CD4-positive, alpha-beta T cell treated with Interleukin-15 for 4 hours (primary cell): ENCODE measurements at places on chromosomes 12 and 14.
A peak's percentile ranks its signal among the peaks of the same experiment; 100 is the strongest.

- no peak for DNase-seq
These were observed 137.5 kb downstream of the NRXN3 start for GRCh38 chr14:78307671-78308070.

- no peak for DNase-seq
These were observed 1.8 kb downstream of the DCN start for GRCh38 chr12:91180582-91181395.

DNA sequence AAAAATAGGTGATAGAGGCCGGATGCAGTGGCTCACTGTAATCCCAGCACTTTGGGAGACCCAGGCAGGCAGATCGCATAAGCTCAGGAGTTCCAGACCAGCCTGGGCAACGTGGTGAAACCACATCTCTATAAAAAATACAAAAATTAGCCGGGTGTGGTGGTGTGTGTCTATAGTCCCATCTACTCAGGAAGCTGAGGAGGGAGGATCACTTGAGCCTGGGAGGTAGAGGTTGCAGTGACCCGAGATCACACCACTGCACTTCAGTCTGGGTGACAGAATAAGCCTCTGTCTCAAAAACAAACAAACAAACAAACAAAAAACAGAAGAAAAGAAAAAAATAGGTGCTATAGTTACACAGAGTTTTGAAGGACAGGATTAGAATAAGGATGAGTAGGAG, 142.1 kb downstream of the SAMD4A start:
- no peak for DNase-seq

- DNase-seq: peak; percentile 10
These were observed 16.0 kb upstream of the OR6S1 start for GRCh38 chr14:20657216-20658211.

DNA sequence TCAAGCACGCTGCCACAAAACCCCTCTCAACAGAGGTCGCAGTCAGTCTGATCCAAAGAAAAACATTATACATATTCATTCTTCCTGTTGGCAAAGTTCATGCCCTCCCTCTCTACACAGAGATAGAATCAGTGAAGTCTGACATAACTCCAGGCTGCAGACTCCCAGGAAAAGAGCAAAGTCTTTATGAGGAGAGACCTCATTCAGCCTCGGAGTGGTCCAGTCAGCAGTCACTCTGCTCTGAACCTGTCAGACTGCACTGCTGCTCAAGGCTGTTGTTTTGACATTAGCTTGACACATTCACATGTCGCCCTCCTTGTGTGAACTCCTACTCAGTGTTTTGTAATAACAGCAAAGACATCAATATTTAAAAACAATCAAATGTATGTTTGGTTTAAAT, 241.2 kb upstream of the G2E3 start:
- DNase-seq: no peak

DNA sequence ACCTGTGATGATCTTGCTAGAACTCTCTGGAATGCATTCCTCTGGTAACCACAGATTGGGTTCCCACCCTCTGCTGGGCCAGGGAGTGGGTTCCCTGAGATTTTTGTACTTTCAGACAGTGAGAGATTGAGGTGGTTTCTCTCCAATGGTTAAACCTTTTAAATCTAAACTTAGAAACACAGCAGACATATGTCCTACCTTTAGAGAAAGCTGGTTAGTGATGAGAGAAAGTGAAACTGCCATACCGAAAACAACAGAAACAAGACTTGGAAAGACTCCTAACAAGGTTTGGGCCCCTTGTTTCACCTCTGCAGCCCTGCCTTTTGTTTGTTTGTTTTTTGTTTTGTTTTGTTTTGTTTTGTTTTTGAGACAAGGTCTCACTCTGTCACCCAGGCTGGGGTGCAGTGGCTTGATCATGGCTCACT, 9.7 kb upstream of the SGPP1 start:
- no peak for DNase-seq

GRCh38 chr14:76576047-76576741, 185.1 kb upstream of the VASH1 start:
- DNase-seq: no peak

GRCh38 chr14:93727039-93727740, 61.1 kb downstream of the PRIMA1 start:
- no peak for DNase-seq

- no peak for DNase-seq
These were observed 761 bp upstream of the NDRG2 start for GRCh38 chr14:21025371-21026273.

- no peak for DNase-seq
These were observed 45.4 kb upstream of the NPFF start for GRCh38 chr12:53552361-53553327.

DNA sequence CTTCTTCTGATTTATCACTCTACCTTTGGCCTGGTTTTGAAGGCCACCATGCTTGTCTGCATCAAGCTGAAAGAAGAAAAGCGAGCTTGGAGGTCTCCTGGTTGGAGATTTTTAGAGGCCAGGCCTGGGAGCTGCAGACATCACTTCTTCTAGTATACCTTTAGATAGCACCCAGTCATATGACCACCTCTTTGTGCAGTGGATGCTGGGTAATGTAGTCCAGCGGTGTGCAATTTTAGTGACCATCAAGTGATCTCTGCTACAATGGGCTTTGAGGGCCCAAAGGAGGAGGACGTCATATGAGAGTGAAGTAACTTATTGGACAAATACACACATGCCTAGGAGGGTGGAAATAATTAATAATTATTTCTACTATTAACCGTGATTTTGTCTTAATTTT, 15.2 kb upstream of the WNT5B start:
- DNase-seq: no peak

- DNase-seq: no peak
These were observed 37.7 kb upstream of the TXNRD1 start for GRCh38 chr12:104177663-104178501.

DNA sequence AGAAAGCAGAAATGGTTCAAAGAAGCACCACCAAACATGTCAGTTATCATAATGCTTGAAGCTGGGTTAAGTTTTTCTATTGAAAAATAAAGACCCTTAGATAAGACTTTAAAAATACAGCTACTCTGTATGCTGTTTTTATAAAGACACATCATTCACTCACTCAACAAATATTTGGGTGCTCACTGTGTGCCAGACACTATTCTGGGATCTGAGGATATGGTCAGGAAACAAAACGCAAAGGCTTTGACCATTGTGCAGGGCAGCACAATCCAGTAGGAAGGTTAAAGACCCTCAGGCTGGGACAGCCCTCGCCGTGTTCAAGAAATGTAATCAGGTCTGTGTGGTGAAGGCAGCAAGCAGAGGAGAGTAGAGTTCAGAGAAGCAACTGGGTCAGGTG, 38.0 kb upstream of the DPY19L2 start:
- DNase-seq: no peak

DNA sequence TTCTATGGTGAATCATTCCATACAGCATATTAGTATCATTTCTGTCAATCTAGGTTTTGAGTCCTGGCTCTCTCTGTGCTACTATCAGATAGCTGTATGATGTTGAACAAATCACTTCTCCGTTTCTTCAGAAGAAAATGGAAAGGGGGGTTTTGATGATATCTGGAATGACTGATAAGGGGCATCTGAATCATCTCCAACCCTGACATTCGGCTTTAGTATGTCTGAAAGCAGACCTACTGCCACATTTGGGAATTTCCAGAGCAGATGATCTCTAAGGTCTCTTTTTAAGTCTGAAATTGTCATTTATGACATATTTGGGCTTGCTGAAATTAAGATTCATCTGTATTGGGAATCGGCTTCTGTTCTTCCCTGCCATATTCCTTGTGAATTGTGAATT, 10.1 kb downstream of the MLF2 start:
- no peak for DNase-seq

- no peak for DNase-seq
These were observed 62.6 kb downstream of the TSPAN9 start for GRCh38 chr12:3139760-3140159.

DNA sequence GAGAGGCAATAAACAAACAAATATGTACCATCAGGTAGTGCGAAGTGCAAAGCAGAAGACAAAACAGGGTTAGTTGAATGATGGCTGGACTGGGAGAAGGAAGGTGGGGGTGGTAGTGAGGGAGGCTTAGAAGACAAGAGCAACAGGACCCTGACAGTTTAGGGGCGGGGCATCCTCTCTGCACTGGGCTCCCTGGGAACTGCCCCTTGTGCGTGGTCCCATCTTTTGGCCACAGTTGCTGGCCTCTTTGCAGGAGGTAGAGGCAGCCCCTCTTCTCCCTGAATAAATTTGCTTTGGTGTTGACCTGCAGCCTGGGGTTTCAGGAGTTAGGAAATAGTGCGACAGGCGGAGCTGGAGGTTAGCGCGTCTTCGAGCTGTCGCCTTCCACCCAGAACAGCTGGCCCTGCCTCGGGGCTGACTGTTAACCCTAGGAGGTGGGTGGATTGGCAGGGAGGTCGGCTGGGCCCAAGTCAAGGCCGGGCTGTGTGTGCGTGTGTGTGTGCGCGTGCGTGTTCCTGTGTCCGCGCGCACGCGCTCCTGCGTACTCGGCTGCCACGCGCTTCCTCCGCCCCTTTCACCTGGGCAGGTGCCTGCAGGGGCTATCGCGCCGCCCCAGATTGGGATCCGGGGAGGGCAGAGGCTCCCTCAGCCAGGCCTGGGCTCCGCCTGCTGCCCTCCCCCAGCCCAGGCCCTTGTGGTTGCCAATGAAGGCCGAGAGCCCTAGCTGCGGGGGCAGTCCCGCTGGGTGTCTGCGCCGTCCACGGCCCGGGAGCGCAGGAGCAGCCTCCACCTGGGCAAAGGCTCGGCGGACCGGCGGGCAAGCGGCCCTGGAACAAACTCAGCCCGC, 180.8 kb downstream of the ADCK1 start:
- DNase-seq: no peak

- DNase-seq: no peak
These were observed 13.1 kb upstream of the RIN3 start for GRCh38 chr14:92500491-92500941.

- DNase-seq: no peak
These were observed 9.4 kb upstream of the ADIPOR2 start for GRCh38 chr12:1681493-1681807.

DNA sequence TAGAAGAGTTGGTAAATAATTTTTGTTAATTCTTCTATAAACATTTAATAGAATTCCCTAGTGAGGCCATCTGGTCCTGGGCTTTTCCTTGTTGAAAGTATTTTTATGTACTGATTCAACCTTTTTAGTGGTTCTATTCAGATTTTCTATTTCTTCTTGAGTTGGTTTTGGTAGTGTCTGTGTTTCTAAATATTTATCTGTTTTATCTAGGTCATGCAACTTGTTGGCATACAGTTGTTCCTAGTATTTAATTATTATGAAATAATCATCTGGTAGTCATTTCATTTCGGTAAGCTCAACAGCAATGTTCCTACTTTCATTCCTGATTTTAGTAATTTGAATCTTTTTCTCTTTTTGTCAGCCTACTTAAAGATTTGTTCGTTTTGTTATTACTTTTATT, 234.1 kb upstream of the GARIN2 start:
- no peak for DNase-seq

DNA sequence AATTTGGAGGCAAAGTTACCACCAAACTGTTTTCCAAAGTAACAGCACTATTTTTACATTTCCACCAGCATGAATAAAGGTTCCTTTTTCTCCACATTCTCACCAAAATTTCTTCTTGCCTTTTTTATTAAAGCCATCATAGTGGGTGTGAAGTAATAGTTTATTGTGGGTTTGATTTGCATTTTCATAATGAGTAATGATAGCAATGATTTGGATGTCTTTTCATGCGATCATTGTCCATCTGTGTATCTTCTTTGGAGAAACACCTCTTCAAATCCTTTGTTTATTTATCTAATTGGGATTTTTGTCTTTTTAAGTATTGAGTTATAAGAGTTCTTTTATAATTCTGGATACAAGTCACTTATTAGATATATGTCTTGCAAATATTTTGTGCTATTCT, 172.7 kb downstream of the CNTN1 start:
- no peak for DNase-seq

DNA sequence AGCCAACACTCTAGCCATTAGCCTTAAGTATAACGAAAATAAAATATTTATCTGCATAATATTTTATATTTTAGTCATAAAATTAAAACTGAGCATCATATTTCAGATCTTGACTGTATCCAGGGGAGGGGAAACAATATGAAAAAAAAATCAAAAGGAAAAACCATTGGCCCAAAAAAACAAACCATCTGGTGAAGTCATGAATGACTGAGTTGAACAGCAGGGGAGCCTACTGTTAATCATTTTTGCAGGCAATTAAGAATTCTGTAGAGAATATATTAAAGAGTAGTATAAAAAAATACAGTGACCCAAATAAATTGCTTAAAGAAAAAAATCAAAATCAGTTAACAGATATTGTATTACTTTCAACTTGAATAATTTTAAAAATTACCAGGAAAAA, 224.8 kb downstream of the C12orf50 start:
- DNase-seq: no peak

GRCh38 chr12:107458990-107459389, 226.6 kb upstream of the PWP1 start:
- DNase-seq: no peak

- no peak for DNase-seq
These were observed 146.6 kb downstream of the EFCAB11 start for GRCh38 chr14:89807892-89808291.

GRCh38 chr12:9104087-9104486, 11.6 kb downstream of the A2M start:
- no peak for DNase-seq

DNA sequence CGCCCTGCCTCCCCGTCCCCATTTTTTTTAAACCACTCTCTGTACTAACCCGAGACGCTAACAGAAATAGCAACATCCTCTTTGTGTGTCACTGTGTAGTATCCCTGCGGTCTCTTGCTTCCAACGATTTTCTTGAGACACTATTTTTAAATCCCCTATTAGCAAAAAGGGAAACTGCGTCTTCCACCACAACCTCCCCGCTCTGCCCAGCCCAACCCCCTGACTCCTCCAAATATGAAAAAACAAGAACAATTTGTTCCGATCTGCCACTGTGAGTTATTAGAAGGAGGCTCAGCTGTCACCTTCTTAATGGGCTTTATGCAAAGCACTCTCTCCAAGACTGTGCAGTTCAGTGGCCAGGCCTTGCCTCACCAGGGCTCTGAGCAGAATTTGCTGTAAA, 76.3 kb downstream of the MAP1LC3B2 start:
- no peak for DNase-seq
